HCT116 (cell line): ENCODE measurements at places on chromosomes 1 and 21. TPM values are rescaled to one million over a fixed set of nuclear protein-coding genes. Genes with fewer than 3 reads are reported as not detected.

DNA sequence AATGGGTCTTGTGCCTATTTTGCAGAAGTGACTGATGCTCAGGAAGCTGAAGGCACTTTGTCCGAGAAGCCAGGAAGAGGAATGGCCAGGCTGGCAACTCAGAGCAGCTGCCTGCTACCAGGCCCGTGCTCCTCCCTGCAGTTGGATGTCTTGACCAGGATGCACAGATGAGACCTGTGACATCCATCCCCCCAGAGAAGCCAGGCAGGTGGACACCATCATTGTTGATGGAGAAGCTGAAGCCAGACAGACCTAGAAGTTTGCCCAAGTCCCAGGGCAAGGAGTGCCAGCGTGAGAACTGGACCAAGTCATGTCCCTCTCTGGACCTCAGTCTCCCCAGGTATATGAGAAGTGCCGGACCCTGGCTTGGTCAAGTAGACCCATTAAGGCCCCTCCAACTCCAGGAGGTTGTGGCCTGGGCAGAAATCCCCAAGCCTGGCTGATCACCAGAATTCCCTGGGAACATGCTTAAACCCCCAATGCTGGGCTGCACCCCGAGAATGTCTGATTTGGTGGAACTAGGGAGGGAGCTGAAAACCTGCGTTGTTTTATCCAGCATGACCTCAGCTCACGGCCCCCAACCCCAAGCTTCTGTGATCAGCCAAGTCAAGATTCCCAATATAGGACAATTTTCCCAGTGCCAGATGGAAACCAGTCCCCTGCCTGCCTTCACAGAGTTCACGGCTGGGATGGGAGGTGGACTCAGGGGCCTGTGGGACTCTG, 82.4 kb downstream of the CAMK2N1 start:
- DNase-seq: no peak

GRCh38 chr1:239647964-239648632, 261.7 kb downstream of the CHRM3 start:
- no peak for DNase-seq

SLC26A9 gene
- total RNA-seq: not detected

- DNase-seq: no peak
Measured at GRCh38 chr1:201142849-201143725, 11.2 kb downstream of the TMEM9 start.

DNA sequence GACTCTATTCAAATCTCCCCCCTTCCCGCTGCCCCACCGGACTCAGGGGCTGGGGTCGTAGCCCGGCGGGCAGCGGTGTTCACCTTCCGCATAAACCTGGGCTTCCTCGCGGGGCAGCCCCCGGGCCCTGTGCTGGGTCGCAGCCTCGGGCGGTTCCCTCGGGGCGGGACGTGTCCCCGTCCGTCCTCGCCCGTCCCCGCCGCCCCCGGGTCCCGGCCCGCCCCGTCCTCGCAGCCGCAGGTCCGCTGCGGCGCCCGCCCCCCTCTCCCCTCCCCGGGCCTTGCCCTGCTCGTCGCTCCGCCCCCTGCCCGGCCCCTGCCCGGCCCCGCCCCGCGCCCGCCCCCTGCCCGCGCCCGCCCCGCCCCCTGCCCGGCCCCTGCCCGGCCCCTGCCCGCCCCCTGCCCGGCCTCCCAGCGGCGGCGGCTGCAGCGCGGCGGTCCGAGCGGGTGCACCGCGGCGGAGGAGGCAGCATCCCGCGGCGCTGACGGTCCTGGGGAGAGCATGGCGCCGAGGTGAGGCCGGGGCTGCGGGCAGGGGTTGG, at the start of gene COL18A1:
Gene COL18A1, plus strand, starts transcription at position 436 of the 541 bp plus-strand sequence. Its CDS starts 66 bp downstream, at position 502.
- no peak for DNase-seq

- DNase-seq: no peak
Measured at GRCh38 chr1:43269627-43270375, at the start of gene TMEM125. Gene TMEM125 (plus strand): TSS chr1:43269983. CDS start chr1:43272723, 2,740 bp downstream.

- DNase-seq: no peak
Measured at GRCh38 chr1:73803380-73803779, 394.6 kb downstream of the LRRIQ3 start.

- no peak for DNase-seq
Measured at GRCh38 chr1:109896681-109897080, 14.0 kb upstream of the CSF1 start.

CFHR3 gene
- not detected for total RNA-seq

OLFML2B gene
- 1.3 TPM for total RNA-seq

- DNase-seq: no peak
Measured at GRCh38 chr1:15409388-15410222, at the start of gene EFHD2. Gene EFHD2 (plus strand): TSS chr1:15409888. CDS start chr1:15409972, 84 bp downstream.

GRCh38 chr21:31895077-31895835, 22.4 kb downstream of the HUNK start:
- no peak for DNase-seq

GRCh38 chr1:25485536-25486411, 55.1 kb downstream of the MACO1 start:
- no peak for DNase-seq

FAM3B gene
- not detected for total RNA-seq

AADACL4 gene
- not detected for total RNA-seq

DNA sequence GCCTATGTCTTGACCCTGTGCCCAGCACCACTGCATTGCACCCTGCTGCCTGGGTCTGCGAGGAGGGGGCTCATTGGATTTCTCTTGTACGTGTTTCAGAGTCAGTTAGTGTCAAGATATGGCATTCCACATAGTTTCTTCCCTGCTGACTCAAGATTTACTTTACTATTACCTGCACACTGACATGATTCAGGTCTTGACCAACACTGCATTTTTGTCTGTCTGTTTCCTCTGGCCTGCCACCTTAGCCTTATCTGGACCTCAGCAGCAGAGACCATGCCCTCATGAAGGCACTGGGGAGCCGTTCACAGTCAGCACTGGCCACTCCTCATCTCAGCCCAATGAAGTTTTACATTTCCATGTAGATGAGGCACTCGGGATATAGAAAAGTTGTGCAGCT, 155.4 kb downstream of the DHRS3 start:
- DNase-seq: no peak

DNA sequence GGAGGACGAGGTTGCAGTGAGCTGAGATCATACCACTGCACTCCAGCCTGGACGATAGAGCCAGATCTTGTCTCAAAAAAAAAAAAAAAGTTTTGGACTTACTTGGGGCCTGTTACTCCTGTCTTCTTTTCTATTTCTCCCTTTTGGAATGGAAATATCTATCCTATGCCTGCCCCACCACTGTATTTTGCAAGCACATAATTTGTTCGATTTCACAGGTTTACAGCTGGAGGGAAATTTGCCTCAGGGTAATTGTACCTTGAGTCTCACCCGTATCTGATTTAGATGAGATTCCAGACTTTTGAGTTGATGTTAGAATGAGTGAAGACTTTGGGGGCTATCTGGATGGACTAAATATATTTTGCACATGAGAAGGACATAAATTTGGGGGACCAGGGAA, 8.5 kb downstream of the TEX46 start:
- no peak for DNase-seq

- DNase-seq: no peak
Measured at GRCh38 chr21:45163413-45164123, 89.2 kb downstream of the ADARB1 start.

- DNase-seq: no peak
Measured at GRCh38 chr1:185151215-185151614, 5.5 kb downstream of the TRMT1L start.

- no peak for DNase-seq
Measured at GRCh38 chr1:10160907-10161490, 49.4 kb upstream of the KIF1B start.

DMRTA2 gene
- not detected for total RNA-seq

- DNase-seq: no peak
Measured at GRCh38 chr1:28779751-28780408, 32.1 kb upstream of the OPRD1 start.

DNA sequence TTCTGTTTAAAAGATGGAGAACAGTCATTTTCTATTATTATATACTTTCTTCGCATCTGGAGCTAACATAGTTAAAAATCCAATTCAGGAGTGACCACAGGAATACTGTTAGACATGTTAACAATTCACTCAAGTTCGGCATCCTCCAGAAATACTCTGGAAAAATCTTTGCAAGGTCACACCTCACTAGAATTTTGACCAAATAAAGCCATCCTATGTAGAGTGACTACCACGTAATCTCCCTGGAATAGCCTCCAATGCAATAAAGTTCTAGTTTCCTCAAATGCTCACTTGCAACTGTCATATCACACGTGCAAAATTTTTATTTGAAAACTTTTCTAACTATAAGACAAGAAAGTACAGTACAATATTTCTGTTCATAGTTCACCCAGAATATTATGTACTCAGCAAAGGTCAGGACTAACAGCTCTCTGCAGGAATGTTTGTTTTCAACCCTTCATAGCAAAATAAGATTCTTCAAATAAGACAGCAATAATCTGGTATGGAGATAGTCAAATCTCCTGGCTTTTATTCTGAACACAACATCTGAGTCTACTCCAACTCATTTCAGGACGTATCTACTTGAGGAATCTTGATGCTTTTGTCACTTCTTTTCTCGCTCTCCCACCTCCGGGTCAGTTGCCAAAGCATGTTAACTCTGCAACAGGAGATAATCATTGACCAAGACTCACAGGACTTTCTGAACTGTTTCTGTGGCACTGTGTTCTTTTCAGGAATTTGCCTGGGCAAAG, 82.6 kb downstream of the GDAP2 start:
- DNase-seq: no peak

DNA sequence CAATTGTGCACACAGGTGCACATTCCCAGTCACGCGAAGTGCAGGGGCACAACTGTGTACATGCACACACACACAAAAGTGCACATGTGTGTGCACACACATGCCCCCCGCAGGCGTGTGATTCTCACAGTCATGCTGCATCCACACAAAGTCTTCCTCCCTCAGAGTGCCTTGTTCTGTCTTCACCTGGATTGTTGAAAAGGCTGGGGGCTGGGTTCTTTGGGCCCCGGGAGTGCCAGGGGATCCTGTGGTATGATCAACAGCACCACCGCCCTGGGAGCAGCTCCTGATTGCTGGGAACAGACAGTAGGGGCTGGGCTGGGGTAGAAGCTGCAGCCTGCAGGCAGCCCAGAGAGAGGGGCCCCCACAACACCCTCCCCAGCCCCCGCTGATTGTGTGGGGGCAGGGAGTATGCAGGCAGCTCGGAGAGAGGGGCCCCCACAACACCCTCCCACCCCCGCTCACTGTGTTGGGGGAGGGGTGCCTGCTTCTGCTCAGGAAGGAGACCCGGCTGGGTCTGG, 3.4 kb downstream of the COL18A1 start:
- DNase-seq: no peak
